ENCODE measurements at places on chromosomes 2 and 18.

DNA sequence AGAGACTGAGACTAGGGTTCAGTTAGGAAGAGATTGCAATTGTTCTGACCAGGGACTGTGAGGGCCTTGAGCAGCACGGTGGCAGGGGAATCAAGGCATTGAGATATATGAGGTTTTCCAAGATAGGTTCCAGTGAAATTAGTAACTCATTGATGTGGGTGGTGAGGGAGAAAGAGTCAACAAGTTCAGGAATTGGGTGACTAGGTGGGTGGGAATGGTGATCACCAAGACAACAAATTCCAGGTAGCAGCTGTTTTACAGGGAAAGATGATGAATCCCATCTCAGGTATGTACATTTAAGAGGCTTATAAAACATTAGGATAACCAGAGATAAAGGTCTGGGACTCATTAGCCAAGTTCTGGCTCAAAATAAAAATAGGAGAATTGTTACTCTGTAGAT lies 251.5 kb upstream of the MGAT5 start:
- DNase-seq = no peak

DNA sequence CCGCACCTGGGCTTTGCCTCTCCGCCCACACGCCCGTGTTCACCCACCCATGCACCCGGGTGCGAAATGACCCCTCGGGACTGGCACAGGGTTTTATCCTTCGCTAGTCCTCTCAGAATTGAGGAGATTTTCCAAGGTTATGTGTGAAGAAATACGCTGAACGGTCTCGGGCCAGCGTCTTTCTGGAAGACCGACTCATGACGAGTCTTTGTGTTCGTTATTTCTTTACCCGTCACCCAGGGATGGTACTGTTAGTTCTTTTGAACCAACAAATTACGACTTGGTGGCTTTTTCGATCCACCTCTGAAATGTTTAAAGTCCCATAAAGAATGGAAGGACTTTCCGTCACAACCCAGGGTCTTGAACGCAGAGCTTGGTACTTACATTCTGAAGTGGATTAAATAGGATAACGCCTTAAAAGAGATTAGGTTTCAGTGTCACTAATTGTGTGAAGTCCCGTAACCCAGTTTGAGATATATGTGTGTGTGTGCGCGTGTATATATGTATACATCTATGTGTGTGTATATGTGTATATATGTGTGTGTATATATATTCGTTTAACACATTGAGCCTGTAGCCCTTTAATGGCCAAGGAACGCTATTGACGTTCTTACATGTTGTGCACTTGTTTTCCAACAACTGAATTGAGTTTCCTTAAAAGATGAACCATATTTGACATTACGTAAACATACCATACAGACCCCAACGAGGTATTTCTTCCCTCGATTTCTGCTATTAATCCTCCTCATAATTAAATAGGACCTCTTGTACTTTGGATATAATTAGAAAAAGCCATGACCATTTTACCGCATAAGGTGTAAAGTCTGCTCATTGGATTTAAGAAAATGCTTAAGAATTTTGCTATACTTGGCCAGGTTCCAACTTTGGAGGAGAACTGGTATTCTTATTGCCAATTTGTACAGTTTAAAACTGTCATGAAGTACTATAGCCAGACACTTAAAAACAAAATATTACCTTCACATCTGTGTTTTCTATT lies 889 bp downstream of the ZC3H15 start:
- DNase-seq = no peak

GRCh38 chr2:164164602-164165001 lies 428.8 kb upstream of the FIGN start:
- DNase-seq = no peak

- DNase-seq = no peak
These were observed 427.3 kb downstream of the TSN start for GRCh38 chr2:122182616-122183355.

DNA sequence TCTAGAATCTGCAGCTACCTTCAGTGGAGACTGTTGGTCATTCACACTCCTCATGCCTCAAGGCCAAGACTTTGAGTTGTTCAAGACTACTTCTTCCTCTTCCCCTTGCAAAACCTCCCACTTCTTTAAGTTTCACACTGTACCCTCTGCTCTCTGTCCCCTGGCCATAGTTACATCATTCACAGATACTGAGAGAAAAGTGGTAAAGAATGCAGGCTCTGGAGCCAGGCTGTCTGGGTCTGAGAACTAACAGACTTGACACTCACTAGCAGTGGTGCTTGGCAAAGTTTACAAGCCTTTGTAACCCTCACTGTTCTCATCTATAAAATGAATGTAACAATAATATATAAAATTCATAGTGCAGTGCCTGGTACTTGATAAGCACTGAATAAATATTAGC lies 61.8 kb downstream of the CDH20 start:
- DNase-seq = no peak

- peak; percentile 56 for DNase-seq
These were observed 50.8 kb downstream of the WIPF1 start for GRCh38 chr2:174546519-174547506.

DNA sequence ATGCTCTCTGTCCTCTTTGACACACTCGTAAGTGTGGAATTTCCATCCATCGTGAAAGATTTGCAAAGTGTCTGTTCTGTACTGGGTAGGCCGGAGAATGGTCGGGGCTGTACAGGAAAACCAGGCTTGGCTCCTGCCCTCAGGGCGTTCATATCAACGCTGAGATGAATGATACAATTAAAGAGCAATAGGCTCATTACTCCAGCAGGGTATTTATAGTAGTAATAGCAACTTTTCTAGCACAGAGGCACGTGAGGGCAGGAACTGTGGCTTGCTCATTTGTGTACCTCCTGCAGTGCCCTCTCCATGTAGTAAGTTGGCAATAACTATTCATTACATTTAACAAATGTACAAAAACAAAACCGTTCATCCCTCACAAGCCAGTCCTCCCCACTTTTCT lies 5.3 kb upstream of the NCK2 start:
- no peak for DNase-seq

DNA sequence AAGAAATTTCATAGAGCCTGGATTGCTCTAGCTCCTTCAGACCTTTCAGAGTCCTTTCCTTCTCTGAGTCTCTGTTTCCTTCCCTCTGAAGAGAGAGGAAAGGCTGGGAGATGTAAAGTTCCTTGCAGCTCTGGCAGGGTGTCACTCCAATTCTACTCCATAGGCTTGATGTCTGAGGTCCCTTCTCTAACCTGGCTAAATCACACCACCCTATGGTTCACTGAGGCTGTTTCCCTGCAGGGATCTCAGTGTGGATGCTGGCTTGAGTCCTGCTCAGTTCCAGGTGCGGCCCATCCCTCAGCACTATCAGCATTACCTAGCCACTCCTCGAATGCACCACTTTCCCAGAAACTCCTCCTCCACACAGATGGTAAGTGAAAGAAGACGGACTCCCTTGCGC lies 209.7 kb downstream of the LOXHD1 start:
- DNase-seq = no peak

DNA sequence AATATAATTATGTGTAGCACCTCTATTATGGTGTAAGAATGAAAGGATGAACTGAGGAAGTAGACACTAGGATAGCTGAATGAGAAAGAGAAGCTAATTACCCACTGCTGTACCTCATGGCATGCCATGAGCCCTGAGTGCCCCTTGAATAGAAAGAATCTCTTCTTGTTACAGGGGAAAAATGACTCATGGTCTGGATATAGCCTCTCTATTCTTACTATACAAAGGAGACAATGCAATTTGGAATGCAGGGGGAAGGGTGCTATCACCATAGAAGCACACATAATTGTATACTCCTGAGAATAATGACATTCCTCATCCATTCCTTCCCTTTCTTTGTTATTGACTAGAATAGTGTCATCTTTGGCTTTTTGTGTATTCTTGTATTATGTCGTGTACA lies 385.2 kb downstream of the CDH7 start:
- DNase-seq = no peak

- DNase-seq = no peak
These were observed 28.7 kb downstream of the ALK start for GRCh38 chr2:29892585-29893259.

DNA sequence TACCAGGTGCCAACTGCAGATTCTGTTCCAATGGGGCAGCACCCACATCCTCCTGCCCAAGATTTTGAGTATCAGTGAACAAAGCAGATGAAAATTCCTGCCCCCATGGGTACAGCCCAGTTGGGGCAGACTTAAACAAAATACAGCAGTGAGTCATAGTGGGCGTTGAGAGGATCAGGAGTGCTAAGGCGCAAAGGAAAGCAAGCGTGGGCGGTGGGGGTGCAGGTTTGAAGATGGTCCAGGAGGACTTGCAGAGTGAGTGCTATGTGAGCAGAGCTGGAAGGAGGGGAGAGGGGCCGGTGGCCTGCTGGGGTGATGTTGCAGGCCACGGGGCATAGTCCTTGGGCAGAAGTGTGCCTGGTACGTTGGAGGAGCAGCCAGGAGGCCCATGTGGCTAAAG lies 24.7 kb downstream of the STEAP3 start:
- DNase-seq = no peak

DNA sequence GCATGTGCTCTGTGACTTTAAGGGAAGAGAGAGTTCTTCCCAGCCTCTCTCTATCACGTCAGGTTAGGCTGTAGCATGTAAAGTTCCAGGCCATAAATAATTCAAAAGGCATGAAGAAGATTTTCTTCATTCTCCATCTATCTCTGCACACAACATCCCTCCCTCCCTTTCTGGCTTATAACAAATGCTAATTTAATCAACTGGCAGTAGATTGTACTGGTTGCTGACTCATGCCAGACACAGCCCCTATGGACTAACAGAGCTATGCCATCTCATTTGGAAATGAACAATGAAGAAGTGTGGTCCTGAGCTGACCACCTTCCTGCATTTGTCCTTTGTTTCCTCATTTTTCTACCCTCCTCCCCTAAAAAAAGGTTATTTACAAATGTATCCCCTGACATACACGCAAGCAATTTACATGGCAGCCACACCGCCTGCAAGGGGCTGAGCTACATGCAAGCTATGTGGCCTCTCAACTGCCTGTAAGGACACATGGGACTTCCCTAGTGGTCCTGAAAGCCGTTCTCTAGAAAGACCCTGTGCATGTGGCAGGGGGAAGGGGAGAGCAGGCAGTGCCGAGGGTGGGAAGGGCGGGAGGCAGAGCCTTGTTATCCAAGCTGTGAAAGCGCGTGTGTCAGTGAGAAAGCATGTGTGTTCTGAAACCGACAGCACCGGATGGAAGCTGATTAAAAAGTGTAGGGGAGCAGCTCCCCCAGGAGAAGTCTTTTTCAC lies 90.9 kb upstream of the KLF7 start:
- DNase-seq = no peak

- DNase-seq = no peak
These were observed 54.3 kb downstream of the R3HDM1 start for GRCh38 chr2:135585586-135585985.

- DNase-seq = no peak
These were observed 54.8 kb downstream of the RTP5 start for GRCh38 chr2:241924069-241924908.

DNA sequence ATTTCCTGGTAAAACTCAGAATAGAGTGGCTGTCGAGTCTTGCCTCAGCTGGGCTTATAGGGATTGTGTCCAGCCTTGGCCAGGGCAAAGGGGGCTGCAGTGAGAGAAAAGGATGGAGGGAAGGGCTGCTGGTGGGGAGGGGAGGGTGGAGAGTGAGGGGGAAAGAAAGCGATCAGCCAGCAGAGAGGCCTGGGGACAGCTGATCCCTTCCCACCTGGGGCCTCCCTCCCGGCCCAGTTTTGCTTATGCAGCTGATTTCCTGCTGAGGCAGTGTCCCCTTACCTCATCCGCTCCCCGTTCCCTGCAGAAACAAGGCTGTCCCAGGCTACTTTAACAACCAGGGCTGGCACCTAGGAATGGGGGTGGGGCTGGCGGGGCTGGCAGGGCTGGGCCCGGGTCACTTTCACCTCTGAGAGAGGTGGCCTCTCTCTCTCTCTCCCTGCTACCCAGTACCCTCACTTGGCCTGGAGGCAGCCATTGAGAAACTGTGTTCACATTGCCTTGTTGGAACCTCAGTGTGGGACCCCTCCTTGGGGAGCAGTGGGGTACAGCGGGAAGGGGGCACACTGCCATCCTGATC lies 12.2 kb upstream of the GMPPA start:
- no peak for DNase-seq

DNA sequence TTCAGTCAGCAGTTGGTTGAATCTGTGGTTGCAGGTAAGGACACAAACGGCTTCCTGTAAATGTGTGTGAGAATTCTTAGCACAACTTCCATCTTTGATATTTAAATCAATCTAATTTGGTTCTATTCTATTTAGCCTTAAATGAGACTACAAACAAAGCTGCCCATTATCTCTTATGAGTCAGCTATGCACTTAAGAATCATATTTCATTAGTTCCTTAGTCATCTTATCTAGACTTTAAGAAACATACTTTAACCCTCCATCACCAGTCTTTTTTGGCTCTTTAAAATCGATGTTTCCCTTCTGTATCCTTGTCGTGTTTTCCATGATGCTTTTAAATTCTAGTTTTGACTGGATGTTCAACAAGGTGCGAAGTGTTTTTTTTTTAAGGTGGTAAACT lies 114.4 kb upstream of the TMEM200C start:
- no peak for DNase-seq

- DNase-seq = peak; percentile 84
These were observed 4.9 kb upstream of the DRC1 start for GRCh38 chr2:26396734-26397298.

DNA sequence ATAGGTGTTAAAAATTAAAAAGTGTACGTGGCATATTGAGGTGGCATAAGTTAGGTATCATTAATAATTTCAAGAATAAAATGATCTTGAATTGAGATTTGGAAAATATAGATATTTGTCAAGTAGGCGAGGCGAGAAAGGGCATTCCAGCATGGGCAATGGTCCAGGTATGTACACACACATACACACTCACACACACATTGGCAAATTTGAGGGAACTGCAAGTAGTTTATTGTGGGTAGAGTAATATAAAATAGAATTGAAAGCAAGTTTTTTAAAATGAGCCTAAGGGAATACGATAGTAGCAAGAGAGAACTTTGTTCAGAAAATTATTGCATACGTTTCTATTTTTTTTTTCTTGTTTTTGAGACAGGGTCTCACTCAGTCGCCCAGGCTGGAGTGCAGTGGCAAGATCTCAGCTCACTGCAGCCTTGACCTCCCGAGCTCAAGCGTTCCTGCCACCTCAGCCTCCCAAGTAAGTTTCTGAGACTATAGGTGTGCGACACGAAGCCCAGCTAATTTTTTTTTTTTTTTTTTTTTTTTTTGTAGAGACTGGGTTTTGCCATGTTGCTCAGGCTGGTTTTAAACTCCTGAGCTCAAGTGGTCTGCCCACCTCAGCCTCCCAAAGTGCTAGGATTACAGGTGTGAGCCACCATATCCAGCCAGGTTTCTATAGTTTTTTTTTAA lies 96.7 kb upstream of the SLC39A10 start:
- DNase-seq = no peak

GRCh38 chr2:23659328-23659727 lies 267.6 kb downstream of the ATAD2B start:
- DNase-seq = no peak

DNA sequence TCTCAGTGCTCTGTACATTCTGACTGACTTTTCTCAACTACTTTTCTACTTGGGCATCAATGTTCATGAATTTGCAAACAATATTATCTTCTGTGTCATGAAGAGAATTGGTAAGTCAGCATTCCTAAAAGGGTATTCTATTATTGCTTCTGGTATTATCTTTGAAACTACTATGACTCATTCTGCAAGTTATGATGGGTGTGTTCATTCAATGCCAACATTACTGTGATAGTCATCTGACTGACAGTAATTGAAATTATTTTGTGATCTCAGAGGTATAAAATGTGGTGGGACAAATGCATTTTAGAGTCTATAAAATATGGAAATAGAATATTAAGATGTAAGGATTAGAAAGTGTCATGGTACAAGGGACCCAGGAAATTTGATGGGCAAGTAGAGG lies 736.0 kb upstream of the CELF4 start:
- no peak for DNase-seq

- DNase-seq = no peak
These were observed 531.9 kb downstream of the IRS1 start for GRCh38 chr2:226267516-226268289.

GRCh38 chr18:27966881-27967280 lies 210.0 kb downstream of the CDH2 start:
- no peak for DNase-seq

Data from HL-60 (cell line).